ENCODE measurements at places on chromosomes 7 and 10. TPM values are rescaled to one million over a fixed set of nuclear protein-coding genes. Genes with fewer than 3 reads are reported as not detected.

The CC2D2B gene
- polyA plus RNA-seq: 0.48 TPM

DNA sequence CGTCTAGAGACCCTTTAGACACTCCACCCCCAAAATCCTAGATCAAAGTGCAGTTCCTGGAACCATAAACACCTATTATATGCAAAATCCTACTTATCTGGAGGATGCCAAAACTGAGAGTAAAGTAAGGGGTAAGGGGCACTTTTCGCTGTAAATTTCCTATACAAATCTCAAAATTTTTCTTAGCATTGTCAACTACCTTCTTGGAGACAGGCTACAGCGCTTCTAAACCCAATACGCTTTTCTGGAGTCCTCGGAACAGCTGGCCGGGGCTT is 10.4 kb downstream of the TWIST1 start:
- no peak overlapping the region for H3K27ac ChIP-seq
- DNase-seq: no peak
- H3K36me3 ChIP-seq: no peaks in the 10 kb centered on the region
- no peak overlapping the region for H3K4me3 ChIP-seq
- no peaks in the 10 kb centered on the region for H3K4me1 ChIP-seq

DNA sequence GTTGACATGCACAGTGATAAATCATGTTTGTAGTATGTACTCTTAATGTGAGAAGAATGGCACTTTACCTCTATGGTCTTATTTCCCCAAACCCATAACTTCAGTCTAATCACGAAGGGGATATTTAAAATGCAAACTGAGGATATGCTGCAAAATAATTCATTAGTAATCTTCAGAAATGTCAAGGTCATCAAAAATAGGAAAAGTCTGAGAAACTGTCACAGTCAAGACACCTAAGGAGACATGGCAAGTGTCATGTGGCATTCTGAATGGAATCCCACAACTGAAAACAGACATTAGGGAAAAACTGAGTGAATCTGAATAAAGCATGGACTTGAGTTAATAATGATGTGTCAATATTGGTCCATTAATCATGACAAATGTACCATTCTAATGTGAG is 605.5 kb upstream of the ANKRD30A start:
- no peaks in the 10 kb centered on the region for H3K4me1 ChIP-seq
- H3K4me3 ChIP-seq: no peak overlapping the region
- no peaks in the 10 kb centered on the region for H3K36me3 ChIP-seq
- DNase-seq: no peak

GRCh38 chr10:78177491-78178185 is 144.0 kb downstream of the RPS24 start:
- H3K4me1 ChIP-seq: no peaks in the 10 kb centered on the region
- no peak overlapping the region for H3K27ac ChIP-seq
- no peak for DNase-seq
- H3K27me3 ChIP-seq: no peaks in the 10 kb centered on the region

- H3K36me3 ChIP-seq: no peaks in the 10 kb centered on the region
- no peaks in the 10 kb centered on the region for H3K27me3 ChIP-seq
- no peaks in the 10 kb centered on the region for H3K4me1 ChIP-seq
- DNase-seq: no peak
These were observed 96.9 kb upstream of the AGK start for GRCh38 chr7:141454338-141454737.

The DNAJB9 gene
- 19.1 TPM for polyA plus RNA-seq

The GRB10 gene
- not detected for polyA plus RNA-seq

The FAM25G gene
- polyA plus RNA-seq: not detected

DNA sequence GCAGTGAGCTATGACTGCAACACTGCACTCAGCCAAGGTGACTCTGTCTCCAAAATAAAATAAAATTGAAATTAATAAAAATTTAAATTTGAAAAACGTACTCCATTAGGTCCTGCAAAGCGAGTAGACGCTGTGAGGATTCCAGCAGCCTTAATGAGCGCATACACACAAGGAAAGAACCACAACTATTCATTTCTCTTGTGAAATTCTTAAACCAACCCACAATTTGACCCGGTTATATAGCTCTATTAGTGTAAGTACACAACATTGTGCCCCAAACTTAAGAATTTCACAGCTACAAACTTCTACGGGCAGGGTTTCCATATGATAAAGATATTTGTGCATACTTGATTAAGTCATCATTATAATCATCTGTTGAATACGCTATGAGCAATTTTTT is 84.4 kb downstream of the PARD3 start:
- no peak for DNase-seq
- no peaks in the 10 kb centered on the region for H3K36me3 ChIP-seq
- H3K27me3 ChIP-seq: no peaks in the 10 kb centered on the region
- H3K4me1 ChIP-seq: no peaks in the 10 kb centered on the region

GRCh38 chr10:123555616-123556015 is 110.5 kb upstream of the GPR26 start:
- H3K36me3 ChIP-seq: no peaks in the 10 kb centered on the region

The GJD4 gene
- not detected for polyA plus RNA-seq

DNA sequence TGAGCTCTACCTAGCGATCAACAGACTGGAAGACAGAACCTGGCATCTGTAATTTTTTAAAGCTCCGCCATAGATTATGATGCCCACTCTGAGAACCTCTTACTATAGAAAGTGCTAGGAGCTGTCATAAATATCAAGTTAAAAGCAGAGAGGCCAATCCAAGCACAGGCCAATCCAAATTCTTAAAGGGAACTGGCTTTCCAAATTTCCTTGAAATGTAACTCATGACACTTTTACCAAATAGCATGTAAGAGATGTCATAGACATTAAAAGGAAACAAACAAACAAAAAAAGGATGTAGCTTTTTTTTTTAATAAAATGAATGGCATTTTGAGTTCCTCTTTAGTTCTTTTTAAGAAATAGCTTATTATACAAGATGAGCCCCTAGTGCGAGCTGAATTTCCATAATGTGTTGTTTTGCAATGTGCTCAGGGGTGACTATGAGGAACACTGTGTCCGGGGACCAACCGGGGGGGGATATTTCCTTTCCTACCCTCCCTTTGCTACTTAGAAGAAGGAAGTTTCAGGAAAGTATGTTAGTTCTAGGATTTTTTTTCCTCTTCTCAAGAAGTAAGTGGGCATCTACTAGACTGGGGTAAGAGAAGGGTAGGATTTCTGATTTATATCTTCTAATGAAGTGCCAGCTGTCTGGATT is 23.7 kb upstream of the MRC1 start:
- no peak overlapping the region for H3K4me3 ChIP-seq
- no peaks in the 10 kb centered on the region for H3K27me3 ChIP-seq
- no peaks in the 10 kb centered on the region for H3K36me3 ChIP-seq
- H3K4me1 ChIP-seq: no peaks in the 10 kb centered on the region
- no peak overlapping the region for H3K27ac ChIP-seq
- no peak for DNase-seq

The C10orf53 gene
- not detected for polyA plus RNA-seq

DNA sequence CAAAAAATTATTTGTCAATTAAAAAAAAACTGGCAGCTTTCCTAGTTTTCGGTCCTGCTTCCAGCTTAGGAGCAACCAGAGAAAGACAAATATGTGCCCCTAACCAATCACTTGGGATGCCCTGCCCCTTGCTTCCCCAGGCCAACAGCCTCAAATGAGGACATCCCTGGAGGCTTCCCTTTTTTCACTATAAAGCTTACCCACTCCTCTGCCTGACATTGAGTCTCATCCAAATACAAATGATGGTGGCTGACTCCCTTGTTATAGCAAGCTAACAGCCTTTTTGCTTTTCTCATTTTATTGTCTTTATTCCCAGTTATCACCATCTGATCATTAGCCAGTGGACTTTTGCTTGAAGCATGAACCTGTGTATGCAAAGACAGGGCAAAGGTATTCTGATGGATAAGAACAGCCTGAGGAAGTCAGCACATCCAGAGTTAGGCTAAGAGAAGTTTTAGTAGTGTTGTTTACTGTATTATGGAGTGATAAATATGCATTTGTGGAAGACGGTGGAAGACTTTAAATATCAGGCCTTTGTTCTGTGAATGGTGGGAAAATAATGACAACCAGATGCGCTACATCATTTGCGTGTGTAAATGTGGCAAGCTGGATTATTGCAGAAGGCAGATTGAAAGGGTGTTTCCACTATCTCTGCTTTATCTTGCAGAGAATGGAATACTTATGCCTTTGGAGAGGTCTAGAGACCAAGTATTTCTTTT is 1.7 kb upstream of the CCM2 start:
- peak overlapping the region; percentile 79 for H3K27ac ChIP-seq
- H3K36me3 ChIP-seq: no peaks in the 10 kb centered on the region
- H3K4me3 ChIP-seq: peak overlapping the region; percentile 95
- no peaks in the 10 kb centered on the region for H3K27me3 ChIP-seq

DNA sequence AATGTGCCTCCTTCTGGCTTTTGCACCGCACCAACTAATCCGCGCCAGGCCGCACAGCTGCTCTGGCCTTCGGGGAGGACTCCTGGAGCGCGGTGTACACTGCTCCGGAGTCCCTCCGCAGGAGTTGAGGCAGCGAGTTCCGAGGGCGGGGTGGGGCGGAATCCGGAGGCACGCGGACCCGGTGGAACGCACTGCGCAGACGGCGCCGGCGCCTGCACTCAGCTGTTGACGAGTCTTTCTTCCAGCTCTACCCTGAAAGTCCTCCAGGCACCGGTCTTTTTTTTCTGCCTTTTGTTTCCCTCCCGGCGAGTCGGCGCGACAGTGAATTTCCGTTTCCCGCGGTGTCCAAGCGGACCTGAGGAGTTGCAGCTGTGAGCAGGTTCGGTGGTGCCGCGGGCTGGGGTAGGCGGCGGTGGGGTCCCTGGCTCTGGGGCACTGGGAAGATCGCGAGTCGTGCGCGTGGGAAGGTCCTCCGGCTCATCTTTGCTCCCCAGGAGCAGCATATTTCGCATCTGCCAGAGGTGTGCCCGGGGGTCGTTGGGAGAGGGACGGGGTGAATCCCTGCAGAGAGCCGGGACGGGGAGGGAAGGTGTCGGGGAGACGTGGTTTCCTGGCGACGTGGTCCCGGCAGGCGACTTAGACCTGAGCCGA is 44.1 kb downstream of the SFTPD start:
- no peak for DNase-seq
- H3K4me3 ChIP-seq: peak overlapping the region; percentile 71
- H3K27ac ChIP-seq: no peak overlapping the region

DNA sequence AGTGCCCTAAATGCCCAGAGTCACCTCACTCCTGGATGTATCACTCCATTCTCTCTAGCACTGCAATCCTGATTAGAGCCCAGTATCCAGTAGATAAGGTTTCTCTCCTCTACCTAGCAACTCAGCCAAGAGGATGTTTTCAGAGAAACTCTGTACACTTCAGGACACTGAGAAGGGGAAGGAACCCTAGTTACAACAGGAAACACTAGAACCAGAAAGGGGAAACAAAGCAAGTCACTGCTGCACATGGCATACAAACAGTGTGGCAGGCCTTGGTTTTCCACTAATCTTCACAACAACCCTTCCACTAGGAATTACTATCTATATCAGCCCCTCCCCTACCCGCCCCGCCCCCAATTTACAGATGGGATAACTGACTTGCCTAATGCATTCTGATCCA is 1.6 kb downstream of the FAM204A start:
- H3K4me3 ChIP-seq: peak overlapping the region; percentile 94
- H3K27me3 ChIP-seq: no peaks in the 10 kb centered on the region

GRCh38 chr7:148687555-148687954 is 11.1 kb upstream of the CUL1 start:
- H3K27ac ChIP-seq: no peak overlapping the region
- no peak for DNase-seq
- no peaks in the 10 kb centered on the region for H3K36me3 ChIP-seq
- no peaks in the 10 kb centered on the region for H3K27me3 ChIP-seq

The VWA2 gene
- not detected for polyA plus RNA-seq

DNA sequence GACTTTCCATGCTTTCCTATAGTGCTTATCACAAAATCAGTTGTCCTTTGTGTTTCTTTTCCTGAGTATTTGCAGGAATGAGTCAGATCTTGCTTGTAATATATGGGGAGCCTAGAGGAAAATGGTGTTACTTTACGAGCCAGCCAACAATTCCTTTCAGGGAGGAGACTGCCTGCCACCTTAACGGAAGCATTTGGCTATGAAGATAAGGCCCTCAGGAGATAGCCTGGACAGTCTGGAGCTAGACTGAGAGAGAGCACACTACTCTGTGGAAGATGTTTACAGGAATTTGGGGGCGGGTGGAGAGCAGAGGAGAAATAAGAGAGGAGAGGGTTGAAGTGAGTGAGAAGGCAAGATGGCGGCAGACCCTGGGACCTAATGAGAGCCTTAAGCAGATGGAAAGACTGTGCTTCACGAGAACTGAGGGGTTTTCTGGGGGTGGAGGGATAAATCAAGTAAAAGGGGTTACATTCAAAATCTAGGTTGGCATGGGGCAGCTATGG is 126.3 kb downstream of the SNX10 start:
- H3K27me3 ChIP-seq: no peaks in the 10 kb centered on the region
- H3K4me1 ChIP-seq: no peaks in the 10 kb centered on the region
- no peak for DNase-seq
- H3K36me3 ChIP-seq: no peaks in the 10 kb centered on the region
- H3K27ac ChIP-seq: no peak overlapping the region

- peaks cover 3% of the 10 kb centered on the region for H3K4me1 ChIP-seq
- H3K27ac ChIP-seq: no peak overlapping the region
- no peaks in the 10 kb centered on the region for H3K27me3 ChIP-seq
- H3K4me3 ChIP-seq: no peak overlapping the region
- H3K36me3 ChIP-seq: no peaks in the 10 kb centered on the region
- DNase-seq: no peak
These were observed 297.8 kb downstream of the ELMO1 start for GRCh38 chr7:37150856-37151255.

The CAV1 gene
- 3.1 TPM for polyA plus RNA-seq

- H3K4me1 ChIP-seq: no peaks in the 10 kb centered on the region
- H3K27me3 ChIP-seq: no peaks in the 10 kb centered on the region
- no peak overlapping the region for H3K4me3 ChIP-seq
- H3K36me3 ChIP-seq: no peaks in the 10 kb centered on the region
- no peak for DNase-seq
- no peak overlapping the region for H3K27ac ChIP-seq
These were observed 23.1 kb upstream of the DRGX start for GRCh38 chr10:49419005-49419404.

GRCh38 chr10:113496111-113497109 is 56.4 kb upstream of the HABP2 start:
- DNase-seq: no peak
- H3K27me3 ChIP-seq: peaks cover 3% of the 10 kb centered on the region
- no peaks in the 10 kb centered on the region for H3K4me1 ChIP-seq
- H3K27ac ChIP-seq: no peak overlapping the region
- no peaks in the 10 kb centered on the region for H3K36me3 ChIP-seq
- H3K4me3 ChIP-seq: no peak overlapping the region

- no peaks in the 10 kb centered on the region for H3K36me3 ChIP-seq
- no peaks in the 10 kb centered on the region for H3K4me1 ChIP-seq
- H3K4me3 ChIP-seq: no peak overlapping the region
- H3K27ac ChIP-seq: no peak overlapping the region
- no peak for DNase-seq
These were observed 52.3 kb upstream of the MYL10 start for GRCh38 chr7:101681170-101682007.

The DNAJB12 gene
- polyA plus RNA-seq: 28.7 TPM

DNA sequence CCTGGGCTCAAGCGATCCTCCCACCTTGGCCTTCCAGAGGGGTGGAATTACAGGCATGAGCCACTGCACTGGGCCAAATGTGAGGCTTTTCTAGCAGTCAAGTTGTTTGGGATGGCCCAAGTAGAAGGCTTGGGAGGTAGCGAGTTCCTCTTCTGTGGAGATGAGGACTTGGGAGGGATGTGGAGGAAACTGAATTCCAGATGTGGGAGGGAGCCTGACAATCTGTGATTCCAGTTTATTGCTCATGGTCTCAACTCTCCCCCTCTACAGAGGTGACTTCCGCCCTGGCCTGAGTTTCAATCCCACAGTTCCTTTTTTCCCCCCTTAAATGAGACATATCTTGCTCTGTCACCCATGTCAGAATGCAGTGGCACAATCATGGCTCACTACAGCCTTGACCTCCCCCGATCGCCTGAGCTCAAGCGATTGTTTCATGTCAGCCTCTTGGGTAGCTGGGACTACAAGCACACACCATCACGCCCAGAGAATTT is 3.4 kb downstream of the STYXL1 start:
- no peaks in the 10 kb centered on the region for H3K36me3 ChIP-seq
- no peak for DNase-seq
- no peak overlapping the region for H3K4me3 ChIP-seq
- H3K27me3 ChIP-seq: no peaks in the 10 kb centered on the region

All from GM12878 (cell line).